ENCODE measurements at places on chromosomes 13 and 19.
A peak's percentile ranks its signal among the peaks of the same experiment; 100 is the strongest.

- DNase-seq: no peak
Observed at GRCh38 chr19:752652-753517, 2.0 kb downstream of the MISP start.

- DNase-seq: no peak
Observed at GRCh38 chr13:46866150-46866549, 30.7 kb downstream of the HTR2A start.

DNA sequence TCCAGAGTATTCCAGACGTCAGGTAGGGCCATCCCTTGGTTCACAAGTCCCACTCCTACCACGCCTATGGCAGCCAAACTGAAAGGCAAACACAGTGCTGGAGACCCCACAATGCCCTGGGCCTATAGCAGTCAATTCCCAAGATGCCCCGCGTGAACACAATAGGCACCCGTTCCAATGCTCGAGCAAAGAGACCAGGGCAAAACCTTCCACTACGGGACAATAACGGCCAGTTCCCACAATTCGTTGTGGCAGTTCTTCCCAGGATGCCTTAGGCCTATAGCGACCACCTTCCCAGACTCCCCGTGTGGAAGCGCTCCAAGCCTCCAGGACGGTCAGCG, 538 bp downstream of the ZNF428 start:
- DNase-seq: no peak

- no peak for DNase-seq
Observed at GRCh38 chr13:40345149-40345514, 321.3 kb downstream of the FOXO1 start.

- no peak for DNase-seq
Observed at GRCh38 chr13:44449999-44450821, 76.6 kb downstream of the SERP2 start.

DNA sequence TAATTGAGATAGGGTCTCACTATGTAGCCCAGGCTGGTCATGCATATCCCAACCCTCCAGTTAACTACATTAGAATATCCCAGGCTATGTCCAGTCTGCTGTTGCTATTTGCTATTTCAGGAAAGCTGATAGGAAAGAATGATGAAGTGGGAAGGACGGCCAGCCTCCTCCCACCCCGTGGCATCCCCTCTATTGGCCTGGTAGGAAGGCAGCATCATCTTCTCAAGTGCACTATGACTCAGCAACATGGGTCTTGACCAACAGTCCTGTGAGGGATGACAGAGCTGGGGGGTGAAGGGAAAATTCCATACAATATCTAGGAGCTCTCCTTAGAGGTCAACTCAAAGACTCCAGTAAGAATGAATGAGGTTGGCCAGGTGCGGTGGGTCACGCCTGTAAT, 48.0 kb upstream of the ABCC4 start:
- no peak for DNase-seq

DNA sequence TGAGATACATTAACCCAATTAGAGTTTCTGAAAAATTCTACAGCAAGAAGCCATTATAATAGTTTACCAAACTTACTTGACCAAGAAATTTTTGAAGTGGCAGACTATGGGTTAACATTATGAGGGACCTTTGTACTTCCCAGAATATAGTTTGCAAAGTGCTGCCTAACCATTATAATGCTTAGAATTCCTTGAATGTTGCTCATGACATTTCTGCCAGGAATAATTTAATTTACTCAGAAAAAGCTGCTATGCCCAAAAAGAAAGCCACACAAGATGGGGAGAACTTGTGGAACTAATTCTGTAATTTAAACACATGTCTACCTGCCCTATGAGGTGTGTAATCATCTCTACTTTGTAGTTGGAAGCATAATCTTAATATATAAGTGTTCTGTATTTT, 58.1 kb upstream of the MYCBP2 start:
- DNase-seq: no peak

GRCh38 chr19:47113850-47114651, 475 bp upstream of the ZC3H4 start:
- DNase-seq: no peak

GRCh38 chr19:16382775-16383543, 58.3 kb downstream of the KLF2 start:
- peak; percentile 90 for DNase-seq

DNA sequence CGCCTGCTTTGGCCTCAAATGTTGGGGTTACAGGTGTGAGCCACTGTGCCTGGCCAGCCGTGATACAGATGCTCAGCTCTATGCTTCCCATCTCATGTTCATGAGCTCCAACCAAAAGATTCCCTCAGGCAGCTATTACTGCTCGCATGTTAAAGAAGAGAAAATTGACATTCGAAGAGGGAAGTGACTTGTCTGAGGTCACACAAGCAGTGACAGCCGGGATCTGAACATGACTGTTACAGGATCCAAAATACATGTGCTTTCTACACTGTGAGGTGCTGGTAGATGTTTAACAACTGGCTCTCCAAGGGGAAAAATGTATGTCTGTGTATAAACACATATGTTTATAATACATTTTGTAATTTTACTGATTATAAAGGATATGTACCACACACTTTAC, 11.3 kb downstream of the FPR1 start:
- DNase-seq: no peak

DNA sequence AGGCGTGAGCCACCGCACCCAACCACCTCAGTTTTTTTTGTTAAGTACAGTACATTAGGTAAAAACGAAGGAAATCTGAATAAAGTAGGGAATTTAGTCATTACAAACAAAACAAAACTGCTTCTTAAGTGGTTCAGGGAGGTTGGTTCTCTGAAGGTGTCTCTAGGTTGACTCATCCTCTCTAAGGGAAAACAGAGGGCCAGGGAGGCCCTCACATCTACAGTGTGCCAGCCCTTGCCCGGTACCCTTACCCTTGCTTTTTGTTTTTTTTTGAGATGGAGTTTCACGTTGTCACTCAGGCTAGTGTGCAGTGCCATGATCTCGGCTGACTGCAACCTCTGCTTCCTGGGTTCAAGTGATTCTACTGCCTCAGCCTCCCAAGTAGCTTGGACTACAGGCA, 17.2 kb upstream of the JUND start:
- no peak for DNase-seq
